Body of pancreas (tissue), 4 donors: ENCODE measurements at places on chromosomes 12 and 14. TPM values are rescaled to one million over a fixed set of nuclear protein-coding genes. Genes with fewer than 3 reads are reported as not detected.

COCH gene
- total RNA-seq: 4.0 TPM

ZNF664 gene
- total RNA-seq: 53.2 TPM

TDG gene
- 13.2 TPM for total RNA-seq

KRT83 gene
- not detected for total RNA-seq

IL31 gene
- total RNA-seq: not detected

LHX5 gene
- total RNA-seq: not detected

STAB2 gene
- under 0.01 TPM for total RNA-seq

ITGA7 gene
- 11.4 TPM for total RNA-seq

RGS6 gene
- 0.26 TPM for total RNA-seq

BDKRB1 gene
- not detected for total RNA-seq

GZMB gene
- not detected for total RNA-seq

TMEM106C gene
- 47.0 TPM for total RNA-seq

TNFAIP2 gene
- 22.1 TPM for total RNA-seq

FRS2 gene
- 4.9 TPM for total RNA-seq

CYP27B1 gene
- 2.6 TPM for total RNA-seq

GAPDH gene
- total RNA-seq: 476 TPM

SLC39A5 gene
- 306 TPM for total RNA-seq

TMCC3 gene
- total RNA-seq: 1.3 TPM

NTF3 gene
- total RNA-seq: not detected

CCDC88C gene
- 57.4 TPM for total RNA-seq

CLEC4C gene
- not detected for total RNA-seq

SYNDIG1L gene
- total RNA-seq: 0.52 TPM

BTG1 gene
- total RNA-seq: 53.7 TPM
